Activated CD4-positive, alpha-beta memory T cell treated with anti-CD3 and anti-CD28 coated beads, Interleukin-2, amount 10 ng/mL, durations not matched to agents 7 days and 5 days (primary cell): ENCODE measurements at places on chromosomes 12 and 14.

DNA sequence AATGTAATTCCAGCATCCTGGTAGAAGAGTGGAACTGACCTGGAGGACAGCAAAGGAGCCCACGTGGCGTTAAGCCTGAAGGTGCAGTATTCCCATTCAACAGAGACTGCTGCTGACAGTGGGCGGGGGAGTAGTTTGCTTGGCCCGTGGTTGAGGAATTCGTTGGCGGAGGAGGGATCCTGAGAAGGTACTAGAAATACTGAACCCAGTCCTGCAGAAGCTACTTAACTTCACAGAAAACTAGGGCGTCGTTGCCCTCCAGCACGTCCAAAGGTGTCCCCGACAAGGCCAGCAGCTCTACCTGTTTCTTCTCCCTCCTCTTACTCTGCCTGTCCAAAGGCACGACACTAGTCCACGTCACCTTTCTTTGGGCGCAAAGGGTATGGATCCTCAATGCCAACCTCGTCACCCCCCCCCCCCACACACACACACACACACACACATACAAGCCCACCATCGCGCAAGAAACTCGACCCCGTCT, 303 bp downstream of the PUS7L start:
- DNase-seq: no peak

- no peak for DNase-seq
Measured at GRCh38 chr12:5716976-5717375, 228.1 kb downstream of the ANO2 start.

GRCh38 chr12:120125792-120126634, 9.5 kb upstream of the RAB35 start:
- DNase-seq: no peak

- no peak for DNase-seq
Measured at GRCh38 chr14:92259613-92260357, 63.2 kb upstream of the SLC24A4 start.

- DNase-seq: no peak
Measured at GRCh38 chr12:61821381-61821780, 438.8 kb upstream of the USP15 start.

DNA sequence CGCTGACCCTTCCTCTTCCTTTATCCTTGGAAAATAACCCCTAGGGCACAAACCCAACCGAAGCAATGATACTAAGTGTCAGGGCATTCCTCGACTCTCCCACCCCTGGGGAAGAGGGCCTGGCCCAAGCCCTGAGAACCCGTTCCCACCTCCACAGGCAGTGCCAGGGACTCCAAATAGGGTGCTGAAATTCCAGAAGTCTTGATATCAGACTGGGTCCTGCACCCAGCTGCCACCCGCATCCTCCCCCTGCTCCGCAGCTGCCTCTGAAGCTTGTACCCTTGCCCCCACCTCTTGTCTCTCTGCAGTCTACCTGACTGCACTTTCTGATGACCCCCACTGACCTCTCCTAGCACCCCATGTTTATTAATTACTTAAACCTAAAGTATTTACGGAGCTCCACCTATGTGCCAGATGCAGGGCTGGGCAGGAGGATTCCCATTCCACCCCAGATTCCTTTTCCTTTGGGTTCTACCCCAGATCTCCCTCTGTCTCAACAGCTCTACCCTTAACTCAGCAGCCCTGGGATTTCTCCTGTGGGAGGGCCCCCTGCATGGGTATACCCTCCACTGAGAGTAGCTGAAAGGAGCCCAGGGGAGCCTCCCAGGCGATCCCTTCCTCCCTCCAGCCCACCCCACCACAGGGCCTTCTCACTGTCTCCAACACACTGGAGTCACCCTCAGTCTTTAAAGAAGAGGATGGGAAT, 4.1 kb upstream of the KRT18 start:
- DNase-seq: no peak
